ENCODE measurements at places on chromosomes 7 and 10.
A peak's percentile ranks its signal among the peaks of the same experiment; 100 is the strongest.

- no peak for DNase-seq
These were observed 122.9 kb upstream of the GLI3 start for GRCh38 chr7:42359946-42360345.

DNA sequence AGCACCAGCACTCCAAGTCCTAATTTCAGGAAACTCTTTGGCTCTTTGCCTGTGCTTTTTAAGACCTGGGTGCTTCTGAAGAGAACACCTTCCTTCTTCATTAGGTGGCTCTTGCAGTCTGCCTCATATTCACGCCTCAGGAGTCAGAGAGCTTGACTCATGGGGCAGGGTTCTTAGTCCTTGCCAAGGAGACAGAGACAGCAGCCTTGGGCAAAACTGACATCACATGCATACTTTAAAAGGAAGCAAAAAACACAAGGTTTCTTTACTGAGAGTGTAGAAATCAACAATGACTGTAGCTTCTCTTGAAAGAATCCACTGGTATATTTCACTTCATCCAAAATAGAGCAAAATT, 780.6 kb downstream of the INHBA start:
- DNase-seq: no peak

GRCh38 chr7:142528608-142529408, 220.5 kb upstream of the PRSS1 start:
- DNase-seq: no peak

DNA sequence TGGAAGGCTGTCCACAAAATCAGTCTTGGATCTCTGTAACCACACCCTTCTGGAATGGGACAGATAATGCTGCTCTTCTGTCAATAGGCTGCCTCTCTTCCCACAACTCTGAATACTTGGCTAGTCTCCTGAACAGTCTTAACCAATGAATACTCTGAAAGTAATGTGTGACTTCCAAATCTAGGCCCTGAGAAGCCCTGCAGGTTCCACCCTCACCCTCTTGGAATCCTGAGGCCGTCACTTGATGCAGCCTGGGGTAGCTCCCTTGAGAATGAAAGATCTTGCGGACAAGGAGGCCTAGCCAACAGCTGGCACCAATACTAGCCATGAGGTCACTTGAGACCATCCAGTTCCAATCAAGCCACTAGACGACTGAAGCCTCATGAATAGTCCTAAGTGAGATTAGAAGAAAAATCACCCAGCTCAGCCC, 109.2 kb downstream of the ARHGAP12 start:
- no peak for DNase-seq

DNA sequence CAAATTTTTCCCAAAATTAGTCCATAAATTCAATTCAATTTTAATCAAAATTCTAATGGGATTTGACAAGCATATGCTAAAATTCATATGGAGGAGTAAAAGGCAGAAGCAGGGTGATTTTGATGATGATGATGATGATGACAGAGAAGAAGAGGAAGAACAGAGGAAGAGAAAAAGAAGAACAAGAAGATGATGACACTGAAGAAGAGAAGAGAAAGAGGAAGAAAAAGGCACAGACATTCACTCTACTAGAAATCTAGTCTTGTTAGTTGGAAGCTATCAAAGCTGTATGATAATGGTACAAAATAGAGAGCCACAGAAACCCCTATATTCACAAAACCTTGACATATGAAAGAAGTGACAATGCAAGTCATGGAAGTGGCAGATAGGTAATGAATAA, 157.9 kb downstream of the ELMO1 start:
- DNase-seq: no peak

GRCh38 chr7:159172400-159172799, 27.7 kb upstream of the VIPR2 start:
- DNase-seq: no peak

DNA sequence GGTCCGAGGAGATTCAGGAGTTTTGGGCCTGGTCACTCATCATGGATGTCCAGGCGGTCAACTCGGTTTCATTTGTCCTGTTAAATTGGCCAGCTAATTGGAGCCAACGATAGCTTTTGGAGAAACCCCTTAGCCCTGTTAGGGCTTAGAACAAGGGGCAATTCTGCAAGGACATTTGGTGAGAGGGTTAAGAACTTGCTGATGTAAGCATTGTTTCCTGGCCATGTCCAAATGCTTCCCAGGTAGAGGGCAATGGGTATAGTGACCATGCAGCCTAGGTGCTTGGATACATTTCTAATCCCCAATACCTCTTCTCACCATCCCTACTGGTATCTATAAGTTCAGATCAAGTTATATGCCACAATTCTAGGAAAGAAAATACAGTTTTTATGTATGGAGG, 131.5 kb downstream of the RPS24 start:
- DNase-seq: no peak

- no peak for DNase-seq
These were observed 308.2 kb downstream of the AUTS2 start for GRCh38 chr7:69906283-69906995.

GRCh38 chr10:125141150-125141859, 19.1 kb downstream of the CTBP2 start:
- DNase-seq: no peak

GRCh38 chr10:43135064-43135463, 3.2 kb upstream of the CSGALNACT2 start:
- no peak for DNase-seq

GRCh38 chr7:89987665-89988064, 166.6 kb upstream of the STEAP1 start:
- no peak for DNase-seq

DNA sequence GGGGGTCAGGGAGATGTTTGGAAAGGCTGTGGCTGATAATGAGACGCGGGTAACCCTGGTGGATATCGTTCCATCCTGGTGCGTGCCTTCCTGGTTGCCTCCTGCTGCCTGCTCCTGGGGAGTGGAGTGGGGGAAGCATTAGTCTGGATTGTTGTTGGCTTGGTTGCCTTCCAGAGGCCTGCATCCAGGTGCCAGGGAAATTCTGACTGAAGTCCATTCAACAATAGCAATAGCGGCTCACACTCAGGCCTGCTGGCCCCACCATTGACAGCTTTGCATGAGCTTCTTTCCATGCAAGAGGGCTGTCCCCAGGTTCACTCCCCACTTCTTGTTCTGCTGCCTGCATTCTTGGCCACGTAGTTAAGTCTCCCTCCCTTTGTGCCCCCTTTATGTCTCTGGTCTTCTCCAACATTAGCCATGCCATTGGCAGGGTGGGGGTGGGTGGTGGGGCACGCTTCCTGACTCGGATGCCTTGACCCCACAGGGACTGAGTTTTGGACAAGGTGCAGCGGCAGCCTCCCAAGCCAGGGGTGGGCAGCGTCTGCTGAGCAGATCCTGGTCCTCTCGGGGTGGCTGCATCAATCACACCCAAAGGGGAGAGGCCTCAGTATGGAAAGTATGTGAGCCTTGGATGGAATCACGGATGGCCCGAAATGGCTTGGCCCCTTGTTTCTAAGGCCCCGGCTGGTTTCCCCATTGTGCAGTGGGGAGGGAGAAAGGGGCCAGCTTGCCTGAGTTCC, 150.2 kb downstream of the GRK5 start:
- DNase-seq: no peak

DNA sequence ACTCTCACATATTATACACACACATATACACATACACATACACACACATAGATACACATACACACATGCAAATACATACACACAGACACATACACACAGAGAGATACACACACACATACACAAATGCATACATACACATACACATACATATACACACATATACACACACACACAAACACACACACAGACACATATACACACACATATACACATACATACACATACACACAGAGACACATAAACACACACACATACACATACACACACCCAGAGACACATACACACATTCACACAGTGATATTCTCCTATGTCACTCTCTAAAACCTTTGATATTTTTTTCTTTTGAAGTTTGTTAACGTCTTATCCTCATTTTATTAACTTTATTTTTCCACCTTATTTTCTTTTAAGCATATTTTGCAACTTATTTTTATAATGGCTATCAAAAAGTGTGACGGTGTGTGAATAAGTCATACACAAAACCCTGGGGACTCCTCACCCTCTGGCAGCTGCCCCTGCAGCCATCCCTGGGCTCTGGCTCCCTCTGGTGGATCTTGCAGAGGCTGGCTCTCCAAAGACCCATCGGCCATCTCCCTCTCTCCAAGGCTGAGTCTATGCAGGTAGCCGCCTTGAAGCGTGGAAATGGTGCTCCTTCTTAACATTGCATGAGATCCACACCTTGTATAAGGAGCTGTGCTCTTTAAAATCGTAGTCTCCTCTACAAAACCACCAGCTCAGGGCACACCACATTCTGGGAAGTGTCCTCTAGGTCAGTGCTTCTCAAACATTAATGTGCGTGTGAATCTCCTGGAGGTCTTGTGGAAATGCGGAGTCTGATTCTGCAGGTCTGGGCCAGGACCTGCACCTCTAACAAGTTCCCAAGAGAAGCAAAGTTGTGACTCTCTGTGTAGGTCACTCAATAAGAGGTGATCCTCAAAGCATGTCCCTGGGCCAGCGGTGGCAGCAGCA, 4.1 kb upstream of the C10orf120 start:
- DNase-seq: peak; percentile 38

- DNase-seq: peak; percentile 63
These were observed at the start of gene NEURL1 for GRCh38 chr10:103493362-103493915. Gene NEURL1, plus strand, starts transcription at chr10:103493705. Its CDS starts 683 bp downstream, at chr10:103494388.

DNA sequence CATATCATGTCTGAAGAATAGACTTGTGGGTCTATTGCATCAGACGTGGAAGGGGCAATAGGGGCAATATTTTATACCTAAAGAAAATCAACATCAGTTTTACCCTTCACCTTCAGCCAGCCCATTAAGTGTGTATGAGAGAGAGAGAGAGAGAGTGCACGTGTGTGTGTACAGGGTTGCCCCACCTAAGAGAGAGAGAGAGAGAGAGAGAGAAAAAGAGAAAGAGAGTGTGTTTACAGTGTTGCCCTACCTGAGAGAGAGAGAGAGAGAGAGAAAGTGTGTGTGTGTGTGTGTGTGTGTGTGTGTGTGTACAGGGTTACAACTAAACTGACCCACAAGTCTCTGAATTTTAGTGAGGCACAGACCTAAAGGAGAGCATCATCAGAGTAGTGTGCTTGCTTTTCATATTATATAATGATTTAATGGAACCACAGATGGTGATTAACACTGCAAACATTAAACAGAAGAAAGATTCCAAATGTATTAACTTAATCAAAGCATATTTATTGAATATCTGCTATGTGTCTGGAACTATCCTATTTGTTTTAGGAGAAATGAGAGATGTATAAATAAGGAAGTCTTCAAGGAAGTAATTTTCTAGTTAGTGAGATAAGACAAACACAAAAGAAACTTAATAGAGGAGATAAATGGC, 66.8 kb downstream of the CD36 start:
- DNase-seq: peak; percentile 20

DNA sequence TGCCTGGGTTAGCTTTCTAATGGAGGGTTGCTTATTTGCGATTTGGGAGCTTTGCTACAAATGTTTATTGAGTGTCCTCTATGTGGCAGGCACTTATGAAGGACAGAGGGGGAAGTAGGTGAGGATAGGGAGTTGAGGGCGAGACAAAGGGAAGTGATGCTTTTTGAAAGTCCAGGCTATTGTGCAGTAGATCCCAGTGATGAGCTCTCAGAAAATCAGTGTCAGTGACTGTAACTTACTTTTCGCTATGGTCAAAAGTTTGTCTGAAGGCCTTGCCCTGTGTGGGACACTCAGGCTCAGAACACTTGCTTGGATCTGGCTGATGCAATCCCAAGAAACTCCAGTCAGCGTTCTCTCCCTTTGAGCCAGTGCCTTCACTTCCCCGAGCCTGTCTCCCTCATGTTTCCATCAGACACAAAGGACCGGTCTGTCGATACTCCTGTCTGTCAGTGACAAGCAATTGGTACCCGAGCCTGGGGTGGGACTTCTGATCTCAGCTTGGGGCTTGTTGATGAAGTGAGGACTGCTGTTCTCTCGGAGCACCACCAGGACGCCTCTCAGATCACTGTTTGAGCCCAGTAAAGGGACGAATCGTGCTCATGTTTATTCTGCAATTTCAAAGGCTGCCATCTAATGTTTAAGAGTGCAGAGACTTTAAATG, 63.1 kb upstream of the SORCS3 start:
- DNase-seq: no peak

GRCh38 chr7:128137181-128137580, 103.9 kb upstream of the LEP start:
- DNase-seq: peak; percentile 35

GRCh38 chr10:80281784-80282765, 7.4 kb downstream of the MAT1A start:
- no peak for DNase-seq

- peak; percentile 17 for DNase-seq
These were observed 12.8 kb downstream of the CDHR3 start for GRCh38 chr7:105975770-105976417.

DNA sequence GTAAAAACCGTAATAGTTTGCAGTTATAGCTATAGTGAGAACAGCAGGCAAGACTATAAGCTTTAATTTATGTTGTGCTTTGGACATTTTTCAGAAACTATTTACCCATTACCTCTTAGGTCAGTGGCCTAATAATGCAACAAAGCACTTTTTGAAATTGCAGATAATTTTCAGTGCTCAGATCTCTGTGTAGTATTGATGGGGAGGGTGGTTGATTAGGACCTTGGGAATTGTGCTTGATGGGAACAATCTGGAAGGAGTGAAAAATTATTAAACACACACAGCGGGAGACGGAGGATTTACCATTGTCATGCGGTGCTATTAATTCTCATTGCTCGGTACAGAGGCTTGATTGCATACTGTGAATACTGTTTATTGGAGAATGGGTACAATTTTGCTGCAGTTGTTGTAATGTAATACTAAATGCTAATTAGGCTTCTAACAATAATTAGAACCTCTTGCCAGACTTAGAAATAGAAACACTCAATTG, 304.8 kb downstream of the LRMDA start:
- peak; percentile 33 for DNase-seq

DNA sequence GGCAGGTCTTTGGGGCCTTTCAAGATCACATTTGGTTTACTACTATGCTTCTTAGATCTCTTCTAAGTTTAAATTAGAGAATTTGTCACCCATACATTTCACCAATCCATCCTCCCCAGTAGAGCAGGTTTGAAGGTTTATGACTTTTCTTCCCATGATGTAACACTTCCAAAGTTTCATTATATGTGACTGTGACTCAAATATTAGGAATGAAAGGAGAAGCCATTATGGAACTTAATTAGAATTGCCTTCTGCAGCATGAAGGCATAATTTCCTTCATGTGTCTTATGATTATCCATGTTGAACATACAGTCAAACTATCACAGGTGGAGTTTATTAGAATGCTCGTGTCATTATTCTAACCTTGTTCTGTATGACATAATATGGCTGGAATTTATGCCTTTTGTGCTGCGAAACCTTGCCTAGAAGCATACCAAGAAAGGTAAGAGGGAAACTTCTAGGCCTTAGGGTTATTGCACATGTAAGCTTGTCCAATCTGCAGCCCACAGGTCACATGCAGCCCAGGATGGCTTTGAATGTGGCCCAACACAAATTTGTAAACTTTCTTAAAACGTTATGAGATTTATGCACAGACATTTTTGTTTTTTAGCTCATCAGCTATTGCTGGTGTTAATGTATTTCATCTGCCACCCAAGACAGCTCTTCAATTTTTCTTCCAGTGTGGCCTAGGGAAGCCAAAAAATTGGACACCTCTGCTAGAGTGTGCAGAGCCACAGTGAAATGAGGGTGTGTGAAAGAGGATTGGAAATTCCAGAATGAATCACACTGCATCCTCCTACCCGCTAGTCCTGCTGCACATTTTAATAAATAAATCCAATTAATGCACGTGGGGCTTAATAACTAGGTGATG, 133.6 kb downstream of the TMEM26 start:
- no peak for DNase-seq
